ENCODE measurements at places on chromosomes 13 and 19.

DNA sequence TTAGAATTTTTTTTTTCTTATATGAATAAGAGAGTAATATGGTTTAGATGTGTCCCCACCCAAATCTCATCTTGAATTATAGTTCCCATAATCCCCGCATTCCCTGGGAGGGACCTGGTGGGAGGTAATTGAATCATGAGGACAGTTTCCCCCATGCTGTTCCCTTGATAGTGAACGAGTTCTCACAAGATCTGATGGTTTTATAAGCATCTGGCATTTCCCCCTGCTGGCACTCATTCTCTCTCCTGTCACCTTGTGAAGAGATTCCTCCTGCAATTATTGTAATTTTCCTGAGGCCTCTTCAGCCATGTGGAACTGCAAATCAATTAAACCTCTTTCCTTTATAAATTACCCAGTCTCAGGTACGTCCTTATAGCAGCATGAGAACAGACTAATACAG lies 205.7 kb downstream of the MYO16 start:
- no peak for DNase-seq

- DNase-seq: no peak
Observed at GRCh38 chr13:108276060-108276459, 6.5 kb downstream of the TNFSF13B start.

DNA sequence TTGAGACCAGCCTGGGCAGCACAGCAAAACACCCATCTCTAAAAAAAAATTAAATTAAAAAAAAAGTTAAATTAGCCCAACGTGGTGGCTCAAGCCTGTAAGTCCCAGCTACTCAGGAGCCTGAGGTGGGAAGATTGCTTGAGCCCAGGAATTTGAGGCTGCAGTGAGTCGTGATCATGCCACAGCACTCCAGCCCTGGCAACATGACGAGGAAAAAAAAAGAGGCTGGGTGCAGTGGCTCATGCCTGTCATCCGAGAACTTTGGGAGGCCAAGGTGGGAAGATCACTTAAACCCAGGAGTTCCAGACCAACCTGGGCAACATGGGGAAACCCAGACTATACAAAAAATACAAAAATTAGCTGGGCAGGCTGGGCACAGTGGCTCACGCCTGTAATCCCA lies 2.2 kb upstream of the TMEM161A start:
- DNase-seq: no peak

DNA sequence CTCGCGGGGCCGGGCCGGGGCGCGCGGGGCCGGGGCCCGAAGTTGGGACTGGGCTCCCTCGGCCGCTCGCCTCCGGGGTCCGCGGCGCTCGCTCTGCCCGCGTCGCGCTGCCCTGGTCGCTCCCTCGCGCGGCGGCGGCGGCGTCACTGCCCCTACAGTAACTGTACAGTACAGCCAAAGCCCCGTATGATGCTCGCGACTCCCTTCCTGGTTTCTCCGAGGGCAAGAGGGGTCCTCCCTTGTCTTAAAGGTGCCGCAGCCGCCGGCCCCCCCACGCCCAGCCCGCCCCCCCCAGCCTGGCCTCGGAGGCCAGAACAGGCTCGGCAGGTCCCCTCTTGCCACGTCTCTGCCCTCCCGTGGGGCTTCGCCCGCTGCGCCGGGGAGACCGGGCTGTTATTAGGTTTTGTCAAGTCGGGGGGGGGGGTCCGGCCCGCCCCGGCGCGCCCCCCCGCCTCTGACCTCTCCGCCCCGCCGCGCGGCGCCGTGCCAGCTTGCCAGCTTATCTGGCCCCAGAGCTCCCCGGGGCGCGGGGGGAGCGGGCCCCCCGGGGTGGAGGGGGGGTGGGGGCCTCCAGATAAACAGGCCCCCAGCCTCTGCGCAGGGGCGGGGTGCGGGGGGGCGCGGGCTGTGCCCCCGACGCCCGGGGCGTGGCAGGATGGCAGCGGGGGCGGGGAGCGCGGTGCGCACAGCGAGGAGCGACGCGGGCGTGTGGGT lies at the start of gene ZBTB7A:
Gene ZBTB7A, minus strand, starts transcription at position 218 of the 714 bp plus-strand sequence. CDS start 11,667 bp downstream, outside the sequence.
- no peak for DNase-seq

DNA sequence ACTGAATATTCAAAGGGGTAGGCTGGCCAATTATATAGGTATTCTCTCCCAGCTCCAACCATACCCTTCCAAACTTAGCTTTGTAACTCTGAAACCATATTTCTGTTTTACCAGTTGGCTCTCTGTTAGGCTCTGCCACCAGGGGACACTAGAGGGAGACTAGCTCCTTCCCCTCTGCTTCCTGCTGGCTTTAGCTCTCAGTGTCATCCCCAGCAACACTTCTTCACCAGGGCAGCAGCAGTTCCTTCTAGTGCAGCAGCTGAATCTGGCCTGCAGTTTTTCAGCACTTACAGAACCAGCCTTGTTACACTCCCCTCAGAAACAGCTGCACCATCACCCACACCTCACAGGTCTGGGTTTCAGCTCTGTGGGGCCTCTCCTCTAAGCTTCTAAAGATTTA lies 51.0 kb upstream of the DOCK9 start:
- DNase-seq: no peak

- no peak for DNase-seq
Observed at GRCh38 chr19:39563408-39563807, 23.4 kb upstream of the EID2 start.

DNA sequence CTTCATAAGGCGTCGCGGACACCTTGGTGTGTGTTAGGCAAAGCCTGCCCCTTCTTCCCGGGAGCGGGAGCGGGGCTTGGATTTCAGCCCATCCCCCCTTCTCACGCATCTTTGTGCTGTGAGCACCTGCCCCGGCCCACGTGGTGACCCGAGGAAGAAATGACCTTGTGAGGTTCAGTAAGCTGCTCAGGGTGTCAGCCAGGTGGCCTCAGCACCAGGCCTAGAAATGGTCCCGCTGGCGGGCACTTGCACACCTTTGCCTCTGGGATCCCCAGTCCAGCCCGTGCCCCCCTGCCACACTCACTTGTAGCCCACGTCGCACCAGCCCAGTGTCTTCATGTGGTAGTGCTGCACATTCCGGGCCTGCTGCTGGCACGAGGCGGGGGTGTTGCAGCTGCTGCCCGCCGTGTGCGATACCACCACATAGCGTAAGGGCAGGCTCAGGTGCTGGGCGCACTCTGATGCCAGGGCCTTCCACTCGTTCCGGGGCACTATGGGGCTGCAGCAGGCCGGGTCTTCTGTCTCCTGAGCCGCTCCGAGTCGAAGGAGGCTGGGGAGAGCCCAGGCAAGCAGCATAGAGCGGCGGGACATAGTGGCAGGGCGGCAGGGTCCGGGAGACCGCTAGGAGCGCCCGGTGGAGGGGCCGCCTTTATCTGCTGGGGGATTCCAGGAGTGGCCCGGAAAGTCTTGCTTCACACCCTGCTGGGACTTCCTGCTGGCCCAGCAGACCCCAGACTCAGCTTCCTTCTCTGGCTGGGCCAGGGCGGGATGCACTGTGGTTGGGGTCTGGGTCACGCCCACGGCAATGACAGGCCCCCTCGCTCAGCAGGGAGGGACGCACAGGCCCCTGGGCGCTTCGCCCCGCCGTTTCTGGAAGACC lies at the start of gene PGLYRP1:
Gene PGLYRP1, minus strand, starts transcription at position 623 of the 880 bp plus-strand sequence. Its CDS starts 32 bp downstream, at position 591.
- no peak for DNase-seq

- DNase-seq: no peak
Observed at GRCh38 chr19:7792281-7792680, 29.2 kb downstream of the CLEC4M start.

DNA sequence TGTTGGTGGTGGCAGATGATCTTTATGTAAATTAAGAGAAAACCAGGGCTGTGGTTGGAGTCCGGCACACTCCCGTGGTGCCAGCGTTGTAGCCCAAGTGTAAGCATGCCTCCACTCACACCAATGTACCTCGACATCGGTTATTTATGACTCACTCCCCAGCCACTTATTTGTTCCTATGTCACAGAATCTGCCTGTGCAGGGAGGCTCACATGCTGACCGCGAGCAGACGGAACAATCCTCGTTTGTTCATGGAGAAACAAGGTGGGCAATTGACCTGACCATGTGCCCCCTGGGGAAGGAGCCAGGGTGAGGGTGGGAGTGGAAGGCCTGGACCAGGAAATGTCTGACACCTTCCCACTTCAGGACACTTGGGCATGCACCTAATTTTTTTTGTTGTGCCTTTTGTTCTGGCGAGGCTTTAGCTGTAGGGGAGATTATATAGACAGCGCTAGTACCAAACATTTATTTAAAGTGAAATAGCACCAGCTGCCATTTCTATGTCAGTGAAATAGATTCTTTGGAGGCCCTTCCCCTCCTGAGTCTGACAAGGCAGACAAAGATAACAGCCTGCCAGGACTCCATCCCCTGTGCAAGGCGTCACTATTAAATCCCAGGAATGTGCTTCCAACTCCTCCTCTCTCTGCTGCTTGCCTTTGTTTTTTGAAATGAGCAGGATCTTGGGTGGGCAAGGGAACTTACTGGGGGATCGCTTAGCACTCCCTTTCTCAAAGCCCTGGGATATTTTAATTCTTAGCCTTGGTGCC lies 394.2 kb downstream of the FGF9 start:
- DNase-seq: no peak

GRCh38 chr19:55647732-55648584 lies at the start of gene CCDC106:
Gene CCDC106, plus strand, starts transcription at chr19:55648212. Its CDS starts 835 bp downstream, at chr19:55649047.
- DNase-seq: no peak

- DNase-seq: no peak
Observed at GRCh38 chr13:54980651-54981050, 1952.0 kb downstream of the OLFM4 start.

DNA sequence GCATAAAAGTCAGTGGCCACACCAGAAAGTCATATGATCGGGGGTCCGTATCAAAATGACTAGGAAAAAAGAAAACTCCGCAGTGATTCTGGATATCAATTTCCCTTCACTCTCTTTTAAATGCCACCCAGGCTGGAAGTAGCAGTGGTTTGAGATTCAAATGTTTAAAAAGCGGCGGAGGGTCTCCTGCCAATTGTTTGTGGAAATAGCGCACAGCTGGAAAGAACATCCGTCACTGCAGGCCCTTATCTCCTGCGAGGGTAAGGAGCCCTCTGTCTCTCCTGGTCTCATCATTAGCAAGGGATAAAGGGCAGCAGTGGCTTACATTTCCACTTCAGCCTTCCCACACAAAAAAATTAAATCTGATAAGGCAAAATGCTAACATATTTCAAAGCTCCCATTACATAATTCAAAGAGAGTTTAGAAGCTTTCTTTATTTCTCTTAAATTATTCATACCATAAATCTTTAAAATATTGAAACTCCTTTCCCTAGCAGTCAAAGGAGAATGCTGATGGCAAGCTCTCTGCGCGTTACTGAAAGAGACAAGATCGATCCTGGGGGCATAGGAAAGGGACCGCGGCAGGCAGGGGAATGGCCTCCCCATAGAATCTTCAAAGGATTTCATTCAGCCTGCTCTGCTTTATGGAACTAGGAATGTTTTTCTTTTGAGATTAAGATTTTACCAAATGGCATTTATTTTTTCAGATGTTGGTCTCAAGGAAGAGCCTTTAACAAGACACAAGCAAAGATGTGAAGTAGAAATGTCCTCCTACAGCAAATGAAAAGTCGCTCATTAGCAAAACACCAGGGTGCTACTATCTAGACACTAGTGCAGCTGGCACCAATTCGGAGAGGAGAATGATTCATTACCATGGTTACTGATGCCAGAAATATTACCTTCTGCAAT lies 35.0 kb downstream of the AMER2 start:
- DNase-seq: no peak

GRCh38 chr19:29512748-29513147 lies 13.0 kb upstream of the VSTM2B start:
- no peak for DNase-seq

DNA sequence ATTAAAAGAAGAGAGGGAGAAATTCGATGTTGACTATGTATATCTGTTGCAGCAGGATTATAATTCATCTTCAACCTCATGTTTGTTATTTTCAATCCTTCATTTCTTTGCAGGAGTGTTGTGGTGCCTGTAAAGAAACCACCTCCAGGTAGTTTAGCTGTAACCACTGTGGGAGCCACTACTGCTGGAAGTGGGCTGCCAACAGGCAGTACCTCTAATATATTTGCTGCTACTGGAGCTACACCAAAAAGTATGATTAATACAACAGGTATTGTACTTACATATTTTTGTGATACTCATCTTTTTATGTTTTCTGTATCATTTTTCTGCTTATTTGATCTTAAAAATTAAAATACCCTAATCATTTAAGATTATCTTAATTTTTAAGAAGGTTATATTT lies 266.5 kb downstream of the NBEA start:
- no peak for DNase-seq

DNA sequence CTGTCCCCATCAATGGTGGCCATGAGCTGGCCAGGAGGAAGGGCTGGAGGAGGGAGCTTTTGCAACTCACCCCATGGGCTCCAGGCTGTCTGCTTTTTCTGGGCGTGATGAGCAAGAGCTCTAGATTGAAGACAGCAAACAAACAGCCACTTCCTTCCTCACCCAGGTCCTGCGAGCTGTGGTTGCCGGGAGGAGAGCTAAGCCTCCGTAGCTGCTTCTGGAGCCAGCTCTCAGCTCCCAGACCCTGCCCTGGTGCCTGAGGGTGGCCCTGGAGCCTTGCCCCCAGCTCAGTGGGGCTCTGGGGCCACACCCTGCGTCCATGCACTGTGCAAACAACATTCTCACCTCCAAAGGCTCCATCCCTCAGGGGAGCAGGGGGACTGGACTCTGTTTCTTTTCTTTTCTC lies 6.2 kb downstream of the MYO1F start:
- DNase-seq: peak; percentile 81

- no peak for DNase-seq
Observed at GRCh38 chr19:17079710-17080439, 4.3 kb downstream of the MYO9B start.

DNA sequence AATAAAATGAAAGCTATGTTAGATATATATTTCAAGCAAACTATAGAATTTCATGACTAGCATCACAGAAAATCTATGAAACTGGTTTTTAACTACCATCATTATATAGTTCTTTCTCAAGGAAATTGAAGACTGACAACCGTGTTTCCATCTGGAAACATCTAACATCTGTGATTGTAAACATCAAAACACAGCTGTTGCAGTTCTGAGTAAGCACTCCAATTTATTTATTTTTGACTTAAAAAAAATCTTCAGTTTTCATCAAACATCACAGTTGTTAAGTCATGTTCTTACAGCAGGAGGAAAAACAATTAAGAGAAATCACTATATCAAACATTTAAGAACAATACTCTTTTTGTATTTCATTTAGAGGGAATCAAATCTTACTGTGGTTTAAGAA lies 1653.0 kb upstream of the MIR17HG start:
- DNase-seq: no peak

GRCh38 chr13:27264648-27265047 lies 6.0 kb upstream of the RASL11A start:
- DNase-seq: no peak

GRCh38 chr19:44304659-44305193 lies at the start of gene ZNF235:
Gene ZNF235, minus strand, starts transcription at chr19:44305025. Its CDS starts 1,621 bp downstream, at chr19:44303404.
- peak; percentile 85 for DNase-seq

Data from thymus (tissue), 14 donors.